LHCN-M2 (cell line): ENCODE measurements at places on chromosomes 7 and 10. TPM values are rescaled to one million over a fixed set of nuclear protein-coding genes. Genes with fewer than 3 reads are reported as not detected.

The GOLGA7B gene
- 0.06 TPM in 1 of 2 replicates, not detected in the other for total RNA-seq

- no peak for DNase-seq
These were observed 68.9 kb upstream of the INSYN2A start for GRCh38 chr10:127265288-127265687.

DNA sequence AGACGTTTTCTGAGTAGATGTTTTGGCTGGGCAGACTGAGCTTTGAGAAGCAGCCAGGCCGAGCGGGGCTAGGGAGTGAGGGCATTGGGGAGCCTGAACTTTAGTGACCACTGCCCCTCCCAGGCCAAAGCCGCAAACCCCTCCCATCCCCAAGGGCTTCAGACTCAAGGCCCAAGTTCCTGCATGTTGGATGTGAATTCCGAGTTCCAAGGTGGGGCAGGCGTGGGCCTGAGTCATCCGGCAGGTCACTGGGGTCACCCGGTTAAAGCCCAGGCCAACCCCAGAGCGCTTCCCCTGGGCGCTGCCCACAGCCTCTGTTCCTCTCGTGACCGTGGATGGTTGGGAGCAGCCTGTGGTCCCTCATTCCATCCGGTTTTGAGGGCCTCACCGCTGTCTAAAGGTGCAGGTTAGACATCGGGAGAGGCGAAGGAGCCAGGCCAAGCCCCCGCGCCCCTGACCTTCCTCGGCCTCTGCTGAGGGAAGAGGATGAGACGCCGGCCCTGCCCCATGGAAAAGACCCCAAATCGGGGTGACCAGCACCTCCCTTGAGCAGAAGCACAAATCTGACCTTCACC lies 6.9 kb upstream of the PDGFA start:
- no peak for DNase-seq

- DNase-seq: peak; percentile 52
These were observed 153.3 kb downstream of the EGFR start for GRCh38 chr7:55172161-55172560.

The RGS10 gene
- total RNA-seq: 19.9 and 26.0 TPM in 2 replicates
